ENCODE measurements at places on chromosomes 1 and 21.
A peak's percentile ranks its signal among the peaks of the same experiment; 100 is the strongest.

DNA sequence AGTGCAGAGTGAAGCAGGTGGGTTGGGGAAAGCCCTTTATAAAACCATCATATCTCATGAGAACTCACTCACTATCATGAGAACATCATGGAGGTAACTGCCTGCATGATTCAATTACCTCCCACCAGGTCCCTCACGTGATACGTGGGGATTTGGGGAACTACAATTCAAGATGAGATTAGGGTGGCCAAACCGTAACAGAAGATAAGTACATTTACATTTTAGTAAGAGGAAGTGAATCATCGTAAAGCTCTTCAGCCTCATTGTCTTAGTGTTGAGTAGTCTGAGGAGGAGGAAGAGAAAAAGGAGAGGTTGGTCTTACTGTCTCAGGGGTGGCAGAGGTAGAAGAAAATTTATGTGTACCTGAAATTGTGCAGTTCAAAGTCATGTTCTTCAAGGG, 1053.4 kb upstream of the ADGRL4 start:
- DNase-seq, result no peak

GRCh38 chr1:21287905-21288514, 2.3 kb downstream of the ECE1 start:
- DNase-seq, result no peak

GRCh38 chr1:92536980-92537884, 50.5 kb upstream of the GFI1 start:
- DNase-seq, result no peak

DNA sequence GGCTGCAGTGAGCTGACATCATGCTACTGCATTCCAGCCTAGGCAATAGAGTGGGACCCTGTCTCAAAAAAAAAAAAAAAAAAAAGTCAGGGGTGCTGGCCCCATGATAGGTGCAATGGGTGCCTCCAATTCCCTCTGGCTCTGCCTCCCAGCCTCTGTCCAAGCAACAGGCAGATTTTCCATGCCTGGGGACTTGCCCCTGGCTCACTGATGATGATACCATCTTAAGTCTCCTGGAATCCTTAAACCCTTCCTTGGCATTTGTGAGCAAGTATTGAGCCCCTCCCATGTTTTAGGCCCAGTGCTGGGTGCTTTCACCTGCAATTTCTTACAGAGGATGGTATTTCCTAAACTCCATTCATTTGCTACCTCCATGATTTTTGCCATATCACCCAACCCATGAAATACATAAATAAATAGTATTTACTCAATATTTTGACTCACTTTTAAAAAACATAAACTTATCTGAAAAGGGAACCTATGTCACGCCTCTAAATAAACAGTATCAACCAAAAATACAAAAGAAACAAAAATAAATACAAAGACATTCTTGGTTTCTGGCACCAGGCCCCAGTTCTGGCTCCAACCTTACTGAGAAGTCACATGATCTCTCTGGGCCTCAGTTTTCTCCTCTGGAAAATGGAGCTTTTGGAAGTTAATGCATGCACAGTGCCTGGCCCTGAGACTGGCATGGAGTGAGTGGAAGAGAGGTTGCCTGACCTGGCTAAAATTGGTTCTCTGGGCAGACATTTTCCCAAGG, 1.5 kb upstream of the ALPL start:
- DNase-seq, result no peak

GRCh38 chr21:39180429-39181019, 2.7 kb downstream of the PSMG1 start:
- no peak for DNase-seq

DNA sequence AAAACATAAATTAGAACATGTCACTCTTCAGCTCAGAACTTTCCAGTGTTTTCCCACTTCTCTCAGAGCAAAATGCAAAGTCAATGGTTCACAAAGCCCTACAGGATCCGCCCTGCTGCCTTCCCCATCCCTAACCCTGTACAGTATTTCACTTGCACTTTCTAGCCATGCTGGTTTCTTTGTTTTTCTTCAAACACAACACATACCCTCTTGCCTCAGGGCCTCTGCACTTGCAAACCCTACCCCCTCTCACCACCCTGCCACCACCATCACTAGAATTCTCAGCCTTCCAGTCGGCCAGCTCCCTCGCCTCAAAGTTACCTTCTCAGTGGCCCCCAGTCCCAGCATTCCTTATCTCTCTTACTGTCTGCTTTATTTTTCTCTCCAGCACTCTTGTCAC, 17.6 kb downstream of the TEX35 start:
- no peak for DNase-seq

DNA sequence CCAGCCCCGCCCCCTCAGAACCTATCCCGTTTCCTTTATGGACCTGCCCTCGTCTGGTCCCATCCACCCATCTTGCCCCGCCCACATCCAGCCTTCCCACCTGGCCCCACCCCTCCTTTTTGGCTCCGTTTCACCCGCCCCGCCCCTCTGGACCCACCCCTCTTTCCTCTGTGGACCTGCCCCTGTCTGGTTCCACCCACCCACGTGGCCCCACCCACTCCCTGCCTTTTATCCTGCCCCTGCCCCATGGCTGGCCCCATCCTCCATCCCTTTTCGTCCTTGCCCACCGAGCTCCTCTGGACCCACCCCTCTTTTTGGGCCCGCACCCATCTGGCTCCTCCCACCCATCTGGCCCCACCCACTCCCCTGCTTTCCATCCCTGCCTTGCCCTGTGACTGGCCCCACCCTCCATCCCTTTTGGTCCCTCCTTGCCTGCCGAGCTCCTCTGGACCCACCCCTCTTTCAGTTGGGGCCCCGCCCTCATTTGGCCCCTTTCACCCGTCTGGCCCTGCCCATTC, 177.3 kb downstream of the CAMTA1 start:
- no peak for DNase-seq

DNA sequence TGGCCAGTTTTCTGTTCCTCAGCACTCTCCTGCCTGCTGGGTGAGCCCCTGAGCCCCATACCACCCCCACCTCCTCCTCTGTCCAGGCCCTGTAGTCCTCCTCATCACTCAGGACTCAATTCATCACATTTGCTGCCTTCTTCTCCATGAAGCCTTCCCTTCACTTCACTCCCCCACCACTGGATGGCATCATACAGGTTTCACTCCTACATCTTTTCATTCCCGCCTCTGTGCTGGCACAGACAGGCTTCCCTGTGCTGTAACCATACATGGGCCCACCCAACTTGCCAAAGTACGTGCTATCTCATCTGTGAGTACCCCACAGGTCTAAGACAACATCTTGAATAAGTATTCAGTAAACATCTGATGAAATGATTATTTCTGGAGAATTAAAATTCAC, 56.9 kb downstream of the SLC45A1 start:
- no peak for DNase-seq

DNA sequence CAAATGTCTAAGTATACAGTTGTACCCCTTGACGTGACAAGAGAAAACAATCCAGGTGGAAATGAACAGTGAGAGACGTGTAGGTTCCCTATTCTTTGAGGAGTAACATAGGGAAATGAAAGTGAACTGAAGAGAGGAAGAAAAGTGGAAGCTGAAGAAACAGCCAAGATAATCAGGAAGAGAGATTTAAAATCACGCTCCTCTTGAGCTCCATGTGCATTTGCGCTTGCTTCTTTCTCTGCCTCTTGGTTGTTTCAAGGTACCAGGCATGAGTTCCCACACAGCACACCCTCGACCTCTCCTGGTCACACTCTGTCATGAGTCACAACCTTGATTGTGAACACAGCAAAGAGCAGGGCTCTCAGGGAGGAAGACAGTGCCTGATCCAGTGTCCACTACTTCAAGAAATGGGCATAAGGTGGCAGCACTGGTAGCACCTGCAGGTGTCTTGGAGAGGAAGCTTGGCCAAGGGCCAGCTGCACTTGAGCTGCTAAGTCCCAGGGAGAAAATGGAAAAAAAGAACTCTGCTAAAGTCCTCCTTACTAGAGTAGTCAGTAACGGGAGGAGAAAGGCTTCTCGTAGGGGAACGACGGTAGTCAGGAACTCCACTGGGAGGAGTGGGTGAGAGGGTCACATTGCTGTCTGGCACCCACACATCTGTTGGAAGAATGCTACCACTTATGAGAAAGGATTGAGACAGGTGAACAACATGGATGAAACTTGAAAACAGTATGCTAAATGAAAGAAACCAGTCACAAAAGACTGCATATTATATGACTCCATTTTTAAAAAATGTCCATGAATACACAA, 18.3 kb upstream of the ARID1A start:
- peak; percentile 81 for DNase-seq

DNA sequence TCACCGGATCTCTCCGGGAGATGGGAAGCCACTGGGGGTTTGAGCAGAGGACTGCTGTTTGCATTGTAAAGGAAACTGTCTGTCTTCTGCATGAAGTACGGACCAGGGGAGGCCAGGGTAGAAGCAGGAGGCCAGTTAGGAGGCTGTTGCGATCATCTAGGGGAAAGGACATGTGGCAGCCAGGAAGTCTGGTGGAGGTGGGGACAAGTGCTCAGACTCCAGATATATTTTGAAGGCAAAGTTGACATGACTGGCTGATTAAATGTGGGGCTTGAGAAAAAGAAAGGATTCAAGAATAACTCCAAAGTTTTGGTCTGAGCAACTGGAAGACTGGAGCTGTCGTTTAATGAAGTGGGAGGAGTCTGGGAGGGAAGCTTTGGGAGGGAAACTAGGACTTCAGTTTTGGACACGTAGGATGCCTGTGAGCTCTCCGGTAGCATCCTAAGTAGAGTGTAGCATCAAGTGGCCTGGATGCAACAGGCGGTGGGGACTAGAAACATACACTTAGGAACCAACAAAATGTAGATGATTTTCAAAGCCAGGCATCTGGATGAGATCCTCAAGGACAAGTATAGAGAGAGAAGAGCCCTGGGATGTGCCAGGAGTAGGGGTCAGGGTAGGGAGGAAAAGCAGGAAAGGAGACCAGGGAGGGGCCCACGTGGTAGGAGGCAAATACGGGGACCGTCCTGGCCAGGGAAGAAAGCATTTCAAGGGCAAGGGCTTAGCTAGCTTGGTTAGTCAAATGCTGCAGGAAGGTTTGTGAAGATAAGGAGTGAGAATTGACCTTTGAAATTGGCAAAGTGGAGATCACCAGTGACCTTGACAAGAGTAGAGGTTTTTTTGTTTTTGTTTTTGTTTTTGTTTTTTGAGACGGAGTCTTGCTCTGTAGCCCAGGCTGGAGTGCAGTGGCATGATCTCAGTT, 3.7 kb upstream of the C1orf210 start:
- no peak for DNase-seq

DNA sequence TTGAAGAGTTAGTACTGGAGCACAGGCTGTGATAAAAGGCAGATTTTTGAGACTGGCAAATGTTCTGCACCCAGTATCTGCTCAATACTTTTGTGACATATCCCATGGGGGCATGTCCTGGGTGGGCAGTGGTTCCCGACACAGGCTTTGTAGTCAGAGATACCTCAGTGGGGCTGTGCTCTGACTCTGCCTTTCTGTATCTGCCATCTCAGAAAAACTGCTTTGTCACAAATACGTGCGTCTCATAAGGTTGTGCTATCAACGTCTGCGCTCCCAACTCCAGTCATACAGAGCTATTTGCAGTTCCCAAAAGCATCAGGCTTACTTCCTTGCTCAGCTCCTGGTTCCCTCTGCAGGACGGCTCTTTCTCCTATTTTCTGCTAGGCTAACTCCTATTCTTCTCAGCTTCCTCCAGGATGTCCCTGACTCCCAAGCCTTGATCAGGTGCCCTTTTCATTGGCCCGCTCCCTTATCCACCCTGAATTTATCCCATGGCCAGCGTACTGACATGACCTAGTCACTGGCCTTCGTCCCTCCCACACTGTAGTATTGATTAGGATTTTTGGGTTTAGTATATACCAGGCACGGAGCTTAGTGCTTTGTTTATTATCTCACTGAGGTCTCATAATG, 12.1 kb upstream of the RAB29 start:
- no peak for DNase-seq

GRCh38 chr21:45265721-45266517, 21.8 kb downstream of the POFUT2 start:
- no peak for DNase-seq

DNA sequence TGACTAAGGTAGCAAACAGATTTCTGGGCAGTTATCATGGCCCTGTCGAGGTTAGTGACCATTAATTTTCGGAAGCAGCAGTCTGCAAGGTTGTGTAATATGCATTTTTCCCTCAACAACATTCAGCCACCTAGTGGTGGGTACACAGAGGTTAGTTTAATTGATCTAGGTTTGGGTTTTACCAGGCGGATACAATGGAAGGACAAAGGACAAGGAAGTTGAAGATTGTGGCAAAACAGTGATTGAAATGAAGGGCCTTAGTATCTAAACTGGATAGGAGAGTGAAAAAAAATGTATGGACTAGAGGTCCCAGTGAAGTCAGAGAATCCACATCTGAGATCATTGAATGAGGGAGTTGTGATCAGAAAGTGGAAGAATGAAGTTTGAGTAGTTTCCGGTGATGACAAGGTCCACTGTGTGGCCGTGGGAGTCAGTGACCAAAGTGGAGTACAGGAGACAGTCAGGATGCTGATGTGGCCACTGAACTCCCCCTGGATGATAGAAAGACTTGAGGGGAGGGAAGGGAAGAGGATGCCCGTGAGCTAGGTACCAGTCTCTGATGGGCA, 2.8 kb downstream of the ARMH1 start:
- DNase-seq, result no peak

DNA sequence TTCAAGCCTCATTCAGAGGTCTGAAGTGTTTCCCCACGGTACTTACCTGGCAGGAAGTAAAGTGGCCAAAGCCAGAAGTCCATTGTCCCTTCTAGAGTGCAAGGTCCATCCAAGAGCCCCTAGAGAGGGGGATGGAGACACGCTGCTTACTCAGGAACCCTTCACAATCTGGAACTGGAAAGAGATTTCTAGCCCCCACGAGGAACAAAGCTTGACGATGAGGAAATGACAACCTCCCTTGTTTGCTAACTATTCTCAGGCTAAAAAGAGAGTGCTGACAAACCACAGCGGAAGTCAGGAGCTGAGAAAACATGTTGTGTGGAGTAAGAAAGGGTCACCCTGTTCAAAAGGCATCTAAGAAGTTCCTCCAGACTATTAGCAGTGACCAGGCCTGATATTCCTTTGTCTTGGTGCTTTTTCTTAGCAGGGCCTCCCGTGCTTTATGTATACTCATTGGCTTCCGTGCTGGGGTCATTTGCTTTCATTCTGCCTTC, at the start of gene FCMR:
Gene FCMR (minus strand): TSS at position 170 of the 494 bp plus-strand sequence. CDS start 87 bp downstream, at position 83.
- DNase-seq, result no peak

DNA sequence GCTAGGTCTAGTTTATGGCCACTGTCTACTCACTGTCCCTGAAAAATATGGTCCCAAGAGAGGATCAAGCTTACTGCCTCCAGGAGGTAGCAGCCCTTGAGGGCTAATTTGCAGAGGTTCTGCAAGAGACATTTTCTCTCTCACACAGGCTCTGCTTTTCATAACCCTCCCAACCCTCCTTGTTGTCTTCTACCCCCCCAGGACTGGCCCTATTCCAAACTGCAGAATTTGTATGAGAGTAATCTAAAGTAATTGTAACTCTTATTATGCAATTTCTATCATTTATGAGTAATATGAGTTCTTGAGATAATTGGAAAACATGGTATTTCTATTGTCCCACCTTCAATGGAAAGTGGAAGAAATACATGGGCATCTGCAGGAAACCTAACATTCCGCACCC, 70.4 kb upstream of the CD55 start:
- DNase-seq, result no peak

- DNase-seq, result no peak
Observed at GRCh38 chr1:62401034-62401760, 35.7 kb upstream of the USP1 start.

GRCh38 chr1:245858722-245859492, 648.2 kb downstream of the SMYD3 start:
- no peak for DNase-seq

All from NCI-H2107 (cell line).